Hepatic stellate cell (primary cell): ENCODE measurements at places on chromosomes 1 and 21.

- DNase-seq = no peak
These were observed 19.9 kb downstream of the ACOT11 start for GRCh38 chr1:54567961-54568360.

DNA sequence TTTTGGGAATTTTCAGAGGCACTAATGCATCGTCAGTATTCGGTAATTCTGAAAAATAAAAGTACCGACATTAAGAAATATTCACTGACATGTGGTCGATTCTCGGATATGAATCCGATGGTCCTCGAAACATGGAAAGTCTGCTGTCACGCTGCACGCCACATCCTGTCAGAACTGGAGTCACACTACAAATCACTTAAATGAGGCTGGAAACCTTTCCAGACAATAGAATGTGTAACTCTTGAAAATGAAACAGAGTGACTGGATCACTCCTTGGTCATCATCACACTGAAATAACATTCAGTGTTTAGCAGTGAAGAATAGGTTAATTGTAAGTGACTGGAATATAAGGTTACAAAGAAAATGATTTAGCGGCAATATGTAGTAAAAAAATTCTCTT is 620.1 kb upstream of the ADAMTS5 start:
- no peak for DNase-seq

- no peak for DNase-seq
These were observed 77.8 kb downstream of the ADGRL2 start for GRCh38 chr1:81878538-81878937.

GRCh38 chr1:19204446-19205266 is 5.4 kb downstream of the UBR4 start:
- DNase-seq = peak; percentile 11

DNA sequence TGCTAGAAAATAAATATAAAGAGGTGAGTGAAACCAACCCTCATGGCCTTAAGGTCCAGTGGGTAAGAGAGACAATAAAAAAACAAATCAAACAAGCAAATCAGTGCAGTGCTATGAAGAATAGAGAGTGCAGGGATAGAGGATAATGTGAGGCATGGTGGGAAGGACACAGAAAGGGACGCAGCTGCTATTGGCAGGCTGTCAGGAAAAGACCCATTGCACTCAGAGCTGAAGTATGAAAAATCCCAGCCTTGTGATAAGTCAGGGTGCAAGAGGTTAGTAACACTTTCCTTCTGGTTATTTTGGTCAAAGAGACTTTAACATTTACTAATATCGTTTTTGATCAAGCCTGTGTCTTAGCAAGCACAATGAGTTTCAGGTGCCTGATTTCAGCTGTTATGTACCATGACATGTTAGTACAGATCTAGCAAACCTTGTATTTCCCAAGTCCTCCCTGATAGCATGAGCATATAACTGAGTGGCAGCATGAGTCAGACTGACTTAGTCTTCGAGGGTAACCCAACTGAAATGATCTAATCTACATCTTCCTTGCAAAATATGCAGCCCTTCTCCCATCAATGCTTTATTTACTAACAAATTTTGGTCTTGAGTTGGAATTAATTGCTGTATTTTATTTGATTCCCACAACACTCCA is 31.7 kb downstream of the CHML start:
- no peak for DNase-seq

DNA sequence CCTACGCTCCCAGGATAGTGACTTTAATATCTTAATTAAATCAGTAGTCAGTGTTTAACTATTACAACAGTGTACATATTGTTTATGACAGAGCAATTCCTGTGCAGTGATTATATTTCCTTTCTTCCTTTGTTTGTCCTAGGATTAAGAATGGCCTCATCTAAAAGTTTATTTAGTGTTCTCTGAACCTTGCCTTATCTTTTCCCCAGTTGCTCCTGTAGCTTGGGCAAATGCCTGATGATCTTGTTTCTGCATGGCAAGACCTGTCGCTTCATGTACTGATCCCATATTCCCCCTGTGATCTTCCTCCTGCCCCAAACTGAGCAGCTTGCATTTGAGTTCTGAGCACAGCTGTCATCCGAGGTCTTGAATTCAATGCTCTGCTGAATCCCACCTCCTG is 69.1 kb upstream of the STUM start:
- no peak for DNase-seq

- no peak for DNase-seq
These were observed 231.9 kb downstream of the TRABD2B start for GRCh38 chr1:47765236-47765635.
